ENCODE measurements at places on chromosomes 2 and 18.

DNA sequence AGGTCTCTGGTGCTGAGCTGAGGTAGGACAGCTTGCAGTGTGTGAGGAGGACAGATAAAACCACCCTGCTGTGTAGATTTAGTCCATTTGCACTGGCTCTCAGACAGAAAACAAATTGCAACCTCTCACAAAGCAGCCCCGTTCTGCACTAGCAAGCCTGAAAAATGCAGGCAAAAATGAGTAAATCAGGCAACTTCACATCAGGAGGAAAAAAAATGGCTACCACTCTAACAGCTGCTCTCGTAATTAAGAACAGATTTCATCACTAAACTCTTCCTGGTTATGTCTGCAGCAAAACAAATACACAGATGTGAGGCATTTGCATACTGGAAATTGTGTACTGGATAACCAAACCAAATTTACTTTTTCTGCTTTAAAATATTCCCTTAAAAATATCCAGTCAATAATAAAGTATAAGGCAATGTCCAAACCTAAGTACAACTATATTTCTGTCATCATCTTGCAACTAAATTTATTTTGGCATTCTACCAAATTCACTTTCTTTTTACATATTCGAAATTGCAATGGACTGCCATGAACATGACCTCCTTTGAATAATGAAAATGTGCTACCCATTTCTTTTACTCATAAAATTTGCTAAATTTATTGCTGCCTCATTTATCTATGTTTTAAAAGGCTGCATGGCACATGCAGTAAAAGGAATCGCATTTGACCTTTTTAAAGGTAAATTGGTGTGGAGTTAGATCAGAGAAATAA lies 157.4 kb downstream of the AFF3 start:
- no peak for DNase-seq

DNA sequence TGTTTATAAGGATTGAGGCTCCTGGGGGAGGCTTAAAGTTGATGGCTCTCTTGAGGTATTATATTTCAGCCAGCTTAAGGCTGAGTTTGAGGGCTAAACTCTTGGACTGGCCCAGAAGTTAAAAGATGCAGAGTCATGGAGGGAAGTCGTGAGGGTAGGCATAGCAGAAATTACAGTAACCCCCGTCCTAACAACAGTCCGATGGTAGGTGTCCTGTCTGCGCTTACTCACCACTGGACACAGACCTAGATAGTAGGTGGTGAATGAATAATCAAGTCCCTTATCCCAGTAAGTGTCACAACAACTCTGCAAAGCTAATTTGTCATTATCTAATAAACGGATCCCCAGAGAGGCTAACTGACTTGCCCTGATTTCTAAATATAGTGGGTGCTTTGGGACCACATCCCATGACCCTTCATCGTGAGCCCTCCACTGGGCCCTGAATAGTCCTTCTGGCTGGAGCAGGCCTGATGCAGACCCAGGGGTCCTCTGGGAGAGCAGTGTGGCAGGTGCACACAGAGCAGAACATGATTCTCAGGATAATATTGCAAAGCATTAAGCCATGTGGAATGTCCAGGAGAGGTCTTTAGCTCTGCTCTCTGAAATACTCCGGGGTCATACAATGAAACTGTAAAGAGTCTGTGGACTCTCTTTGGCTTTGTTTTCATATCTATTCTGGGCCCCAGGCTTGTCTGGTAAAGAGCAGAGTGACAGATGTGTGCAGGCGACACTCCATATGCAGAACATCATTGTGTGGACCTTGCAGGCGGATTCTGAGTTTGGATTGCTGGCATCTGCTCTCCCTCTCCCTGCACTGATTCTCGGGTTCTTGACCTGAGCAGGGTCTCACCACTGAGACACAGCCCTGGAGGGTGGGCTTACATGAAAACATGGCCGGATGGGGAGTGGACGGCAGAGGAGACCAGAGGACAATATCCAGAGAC lies 98.1 kb downstream of the RNF144A start:
- no peak for DNase-seq

DNA sequence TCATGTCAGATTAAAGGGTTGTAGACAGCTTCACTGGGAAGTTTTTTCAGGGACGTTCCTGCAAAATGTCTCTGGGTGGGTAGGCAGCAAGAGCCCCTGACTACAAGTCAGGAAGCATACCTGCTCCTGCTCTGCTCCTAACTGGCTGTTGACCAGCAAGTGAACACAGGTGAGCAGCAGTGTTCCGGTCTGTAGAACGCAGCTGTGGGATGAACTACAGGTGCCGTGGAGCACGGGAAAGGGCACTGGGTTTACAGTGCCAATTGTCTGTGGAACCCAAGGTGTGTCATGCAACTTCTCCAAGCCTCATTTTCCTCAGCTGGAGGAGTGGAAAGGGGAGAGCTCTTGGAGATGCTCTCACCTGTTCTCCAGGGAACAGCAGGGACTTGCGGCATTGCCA lies 6.6 kb downstream of the ASB18 start:
- no peak for DNase-seq

- DNase-seq, result no peak
Observed at GRCh38 chr18:13231151-13231550, 12.6 kb downstream of the LDLRAD4 start.

DNA sequence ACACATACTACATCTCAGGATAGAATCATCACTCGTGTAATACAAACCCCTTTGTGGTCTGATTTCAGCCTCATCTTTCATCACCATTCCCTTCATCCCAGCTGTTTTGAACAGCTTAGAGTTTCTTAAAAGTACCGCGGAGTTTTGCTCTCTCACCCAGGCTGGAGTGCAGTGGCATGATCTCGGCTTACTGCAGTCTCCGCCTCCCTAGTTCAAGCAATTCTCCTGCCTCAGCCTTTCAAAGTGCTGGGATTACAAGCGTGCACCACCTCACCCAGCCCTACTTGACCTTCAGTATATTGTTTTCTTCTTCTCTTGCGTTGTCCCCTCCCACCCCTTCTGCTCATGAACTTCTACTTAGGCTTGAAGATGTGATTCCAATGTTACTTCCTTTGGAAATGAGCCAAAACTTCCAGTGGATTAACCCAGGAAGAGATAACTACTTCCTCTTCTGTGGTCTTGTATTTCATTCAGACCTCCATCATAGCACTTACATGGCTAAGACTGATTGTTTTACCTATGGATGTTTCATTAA lies 15.8 kb downstream of the ERLEC1 start:
- DNase-seq, result no peak

DNA sequence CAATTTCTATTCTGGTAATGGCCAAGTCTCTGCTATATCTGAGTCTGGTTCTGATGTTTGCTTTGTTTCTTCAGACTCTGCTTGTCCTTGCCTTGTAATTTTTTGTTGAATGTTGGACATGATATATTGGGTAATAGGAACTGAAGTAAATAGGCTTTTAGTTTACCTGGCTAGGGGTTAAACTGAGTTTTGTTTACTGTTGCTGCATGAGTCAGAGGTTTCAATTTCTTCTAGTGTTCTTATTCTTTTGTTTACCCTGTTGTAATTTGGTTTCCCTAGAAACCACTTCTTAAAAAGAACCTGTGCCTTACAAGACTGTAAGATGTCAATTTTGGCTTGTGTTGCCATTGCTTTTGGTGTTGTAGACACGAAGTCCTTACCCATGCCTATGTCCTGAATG lies 285.0 kb upstream of the KCNH7 start:
- no peak for DNase-seq

- DNase-seq, result no peak
Observed at GRCh38 chr2:14354231-14354630, 278.3 kb upstream of the LRATD1 start.

- no peak for DNase-seq
Observed at GRCh38 chr18:36889742-36890141, 60.8 kb downstream of the KIAA1328 start.

DNA sequence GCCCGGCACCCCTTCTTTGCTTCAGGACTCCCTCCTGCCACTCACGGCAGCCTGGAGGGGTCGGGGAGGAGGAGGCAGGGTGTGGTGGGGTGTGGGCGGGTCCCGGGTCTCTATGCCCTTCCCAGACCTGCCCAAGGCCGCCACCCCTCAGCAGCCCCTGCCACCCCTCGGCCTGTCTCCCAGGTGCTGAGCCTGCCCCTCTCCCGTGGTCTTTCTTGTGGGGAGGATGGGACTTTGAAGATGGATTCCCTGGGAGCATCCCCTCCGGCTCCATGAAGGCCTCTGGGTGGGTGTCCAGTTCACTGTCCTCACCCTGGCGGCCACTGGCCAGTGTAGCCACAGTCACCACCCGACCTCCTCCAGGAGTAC lies 23.2 kb downstream of the KCNIP3 start:
- no peak for DNase-seq

DNA sequence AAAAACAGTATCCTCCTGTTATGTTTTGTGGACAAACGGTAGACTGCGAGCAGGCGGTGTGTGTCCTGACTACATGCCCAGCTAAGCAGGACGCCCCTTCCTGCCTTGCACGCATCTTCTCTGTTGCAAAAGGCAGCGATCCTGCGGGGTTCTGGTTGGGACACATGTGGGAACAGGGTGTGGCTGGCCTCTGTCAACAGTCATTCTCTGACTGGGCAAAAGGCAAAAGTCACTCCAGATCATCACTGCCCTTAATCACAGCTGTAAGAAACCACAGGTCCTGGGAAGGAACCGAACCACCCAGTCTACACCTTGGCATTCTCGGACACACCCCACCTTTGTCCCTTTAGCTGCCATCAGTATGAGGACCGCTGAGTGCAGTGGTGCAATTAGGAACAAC lies 44.3 kb upstream of the TMEM87B start:
- DNase-seq, result no peak

DNA sequence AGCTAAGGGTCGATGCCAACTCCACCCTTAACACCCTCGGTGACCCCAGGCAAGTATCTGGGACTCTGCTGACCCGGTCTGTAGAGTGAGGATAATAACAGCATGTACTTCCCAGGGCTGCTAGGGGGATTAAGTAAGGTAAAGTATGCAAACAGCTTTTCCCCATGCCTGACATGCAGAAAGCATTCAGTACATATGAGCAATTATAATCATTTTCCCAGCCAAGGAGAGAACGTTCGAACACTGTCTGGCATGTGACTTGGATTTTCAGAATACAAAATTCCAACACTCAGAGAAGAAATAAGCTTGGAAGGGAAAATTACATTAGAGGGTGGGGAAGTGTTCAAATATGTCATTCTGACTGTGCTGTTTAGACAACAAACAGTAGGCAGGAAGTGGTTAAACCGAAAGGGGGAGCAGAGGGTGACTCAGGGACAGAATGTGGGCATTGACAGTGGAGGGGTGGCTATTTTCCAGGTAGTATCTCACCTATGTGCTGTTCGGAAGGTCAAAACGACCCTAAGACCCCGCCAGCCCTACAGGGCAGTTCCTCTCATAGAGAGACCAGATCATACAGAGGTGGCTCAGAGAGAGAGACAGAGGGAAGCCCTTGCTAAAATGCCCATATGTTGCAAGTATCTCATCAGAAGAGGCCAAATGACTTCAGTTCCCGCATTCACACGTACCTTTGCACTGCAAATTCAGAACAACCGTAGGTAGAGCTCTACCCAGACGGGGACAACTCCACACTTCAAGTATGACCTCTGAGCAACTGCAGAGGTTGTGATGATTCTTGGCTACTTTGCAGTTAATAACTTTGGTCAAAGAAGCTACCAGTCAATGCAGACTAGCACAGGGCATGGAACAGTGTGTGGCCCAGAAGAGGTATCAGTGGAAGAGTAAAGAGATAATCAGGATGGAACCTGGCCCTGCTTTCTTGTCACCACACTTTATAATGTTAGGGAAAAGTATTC lies 14.8 kb downstream of the ASPRV1 start:
- DNase-seq, result no peak

DNA sequence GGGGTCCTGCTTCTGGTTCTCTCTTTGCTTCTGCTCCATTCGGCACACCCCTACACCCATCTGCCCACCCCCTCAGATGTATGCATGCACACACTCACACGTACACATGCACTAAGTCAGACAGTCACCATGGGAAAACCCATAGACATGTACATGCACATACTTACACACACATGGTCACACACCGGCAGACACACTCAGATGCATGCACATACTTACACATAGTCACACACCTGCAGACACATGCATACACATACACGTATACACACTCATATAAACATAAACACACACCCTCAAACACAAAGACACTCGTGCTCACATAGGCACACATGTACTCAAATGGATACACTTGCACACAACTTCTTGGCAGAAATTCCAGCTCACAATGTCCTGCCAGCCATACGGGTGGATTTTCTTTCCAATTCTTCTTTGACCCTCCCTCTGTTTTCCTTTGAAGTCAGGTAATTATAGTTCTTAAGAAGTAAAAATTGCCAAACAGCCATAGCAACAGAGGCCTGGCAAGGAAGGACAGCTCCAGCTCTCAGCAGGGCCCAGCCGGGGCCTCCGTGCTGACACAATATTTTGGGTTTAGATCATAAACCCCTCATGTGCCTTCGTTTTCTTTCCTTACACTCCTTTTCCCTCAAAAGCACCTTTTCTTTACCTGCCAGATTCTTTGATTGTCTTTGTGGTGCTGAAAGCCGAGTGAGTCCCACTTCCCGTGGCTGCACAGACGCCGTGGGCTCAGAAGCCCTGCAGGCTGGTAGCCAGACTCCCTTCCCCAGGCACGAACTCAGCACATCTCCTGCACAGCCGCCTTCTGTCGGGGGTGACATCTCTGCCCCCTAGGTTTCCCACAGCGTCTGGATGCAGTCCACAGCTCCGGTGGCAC lies 195.7 kb downstream of the ARL4C start:
- no peak for DNase-seq

DNA sequence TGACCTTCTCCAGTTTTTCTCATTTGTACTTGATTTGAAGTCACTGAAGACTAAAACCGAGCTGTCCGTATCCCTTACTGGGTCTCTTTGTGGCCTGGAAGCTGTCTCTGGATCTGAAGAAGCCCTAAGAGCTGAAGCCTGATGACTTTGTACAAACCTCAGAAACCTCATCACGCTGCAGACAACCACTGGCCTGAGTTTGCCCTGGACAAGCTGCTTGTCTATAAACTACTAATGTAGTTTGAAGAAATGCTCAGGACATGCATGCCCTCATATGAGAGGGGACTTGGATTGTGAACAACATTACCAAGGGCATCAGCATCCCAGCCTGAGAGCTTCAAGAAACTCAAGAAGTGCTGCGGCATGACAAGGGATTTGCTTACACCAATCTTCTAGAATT lies 79.3 kb upstream of the CBLN2 start:
- no peak for DNase-seq
